ENCODE measurements at places on chromosomes 4 and X.

GRCh38 chrX:119410027-119410819 lies 11.1 kb downstream of the SLC25A43 start:
- no peak for DNase-seq

- DNase-seq: no peak
These were observed 15.6 kb downstream of the SRPX2 start for GRCh38 chrX:100659431-100660137.

GRCh38 chr4:108270466-108271450 lies 102.0 kb upstream of the LEF1 start:
- no peak for DNase-seq

GRCh38 chr4:1136048-1136447 lies 22.7 kb upstream of the RNF212 start:
- no peak for DNase-seq

DNA sequence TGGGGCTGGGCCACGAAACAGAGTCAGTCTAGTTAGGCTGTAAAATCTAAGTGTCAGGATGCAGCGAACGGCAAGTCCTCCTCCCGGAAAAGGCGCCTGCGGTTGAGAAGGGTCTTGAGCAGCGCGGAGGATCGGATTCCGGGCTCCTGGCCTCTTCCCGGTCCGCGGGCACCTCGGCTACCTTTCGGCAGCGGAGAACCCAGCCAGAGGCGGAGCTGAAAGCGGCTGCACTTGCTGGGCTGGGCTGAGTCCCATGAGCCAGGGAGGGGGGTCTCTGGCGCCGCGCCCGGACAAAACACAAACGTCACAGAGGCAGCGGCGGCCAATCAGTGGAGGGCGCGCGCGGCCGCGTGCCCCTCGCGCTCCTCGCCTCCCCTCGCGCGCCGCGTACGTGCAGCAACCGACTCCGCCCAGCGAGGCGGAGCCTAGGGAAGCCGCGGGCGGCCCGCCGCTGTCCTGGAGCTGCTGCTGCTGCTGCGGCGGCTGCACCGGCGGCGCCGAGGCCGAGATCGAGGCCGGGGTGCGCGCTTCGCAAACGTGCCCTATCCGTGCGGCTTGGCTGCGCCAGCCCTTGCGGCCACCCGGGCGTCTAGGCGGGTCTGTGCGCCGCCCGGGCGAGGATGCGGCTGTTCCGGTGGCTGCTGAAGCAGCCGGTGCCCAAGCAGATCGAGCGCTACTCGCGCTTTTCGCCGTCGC lies at the start of gene PDK3:
Gene PDK3, plus strand, starts transcription at position 451 of the 696 bp plus-strand sequence. Its CDS starts 170 bp downstream, at position 621.
- peak; percentile 69 for DNase-seq

- no peak for DNase-seq
These were observed 137.8 kb downstream of the MID1IP1 start for GRCh38 chrX:38939067-38939466.

DNA sequence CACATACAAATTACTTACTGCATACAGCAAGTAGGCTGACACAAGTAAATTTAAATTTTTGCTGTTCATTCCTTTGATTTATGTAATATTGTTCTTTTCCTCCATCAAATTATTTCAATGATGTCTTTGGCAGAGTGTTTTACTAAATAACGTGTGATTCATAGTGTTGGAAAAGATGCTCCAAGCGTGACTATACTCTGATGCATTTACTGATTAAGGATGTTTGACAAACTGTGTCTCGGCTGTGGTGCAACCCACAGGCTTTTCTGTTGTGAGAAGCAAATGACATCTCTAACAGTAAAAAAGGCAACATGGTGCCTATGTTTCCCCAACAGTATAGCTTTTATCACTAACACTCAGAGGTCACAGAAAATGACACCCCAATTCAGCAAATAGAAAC lies 540.9 kb downstream of the PPP4R3C start:
- no peak for DNase-seq

GRCh38 chrX:110397339-110397738 lies 38.7 kb downstream of the RTL9 start:
- no peak for DNase-seq

DNA sequence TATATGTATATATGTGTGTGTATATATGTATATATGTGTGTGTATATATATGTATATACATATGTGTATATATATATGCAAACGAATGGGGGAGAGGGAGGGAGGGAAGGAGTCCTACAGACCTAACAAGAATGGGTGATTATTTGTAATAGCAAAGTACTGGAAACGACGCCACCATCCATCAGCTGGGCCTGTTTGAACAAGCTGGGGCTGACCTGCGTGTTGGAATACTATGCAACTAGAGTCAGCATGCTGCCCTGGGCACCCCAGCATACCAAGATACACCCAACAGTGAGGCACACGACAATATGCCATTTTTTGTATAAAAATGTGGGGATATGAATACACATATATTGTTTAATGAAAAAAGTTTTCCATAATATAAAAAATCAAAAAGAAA lies 21.6 kb upstream of the CCNQ start:
- DNase-seq: no peak

GRCh38 chr4:874971-875817 lies 49.3 kb upstream of the CPLX1 start:
- no peak for DNase-seq

- no peak for DNase-seq
These were observed 5.6 kb downstream of the GPR78 start for GRCh38 chr4:8585721-8586212.

DNA sequence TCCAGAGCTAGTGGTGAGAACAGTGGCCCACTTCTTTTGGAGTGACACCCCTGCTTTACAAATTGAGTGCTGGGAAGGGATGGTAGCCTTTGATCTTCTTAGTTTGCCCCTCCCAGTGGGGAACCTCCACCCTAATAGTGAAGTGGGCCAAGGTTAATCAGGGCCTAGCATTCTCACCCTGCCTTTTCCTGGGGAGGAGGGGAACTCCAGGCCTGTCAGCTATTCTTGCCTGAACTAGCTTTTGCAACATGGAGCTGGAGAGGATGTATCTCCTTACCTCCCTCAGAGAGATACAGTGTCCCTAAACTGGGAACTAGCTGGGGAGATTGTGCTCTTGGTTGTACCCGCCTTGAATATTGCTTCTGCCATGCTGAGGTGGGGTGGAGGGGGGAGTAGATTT lies 20.6 kb downstream of the PHKA1 start:
- DNase-seq: no peak

- DNase-seq: no peak
These were observed 74.0 kb upstream of the GC start for GRCh38 chr4:71857713-71858451.

DNA sequence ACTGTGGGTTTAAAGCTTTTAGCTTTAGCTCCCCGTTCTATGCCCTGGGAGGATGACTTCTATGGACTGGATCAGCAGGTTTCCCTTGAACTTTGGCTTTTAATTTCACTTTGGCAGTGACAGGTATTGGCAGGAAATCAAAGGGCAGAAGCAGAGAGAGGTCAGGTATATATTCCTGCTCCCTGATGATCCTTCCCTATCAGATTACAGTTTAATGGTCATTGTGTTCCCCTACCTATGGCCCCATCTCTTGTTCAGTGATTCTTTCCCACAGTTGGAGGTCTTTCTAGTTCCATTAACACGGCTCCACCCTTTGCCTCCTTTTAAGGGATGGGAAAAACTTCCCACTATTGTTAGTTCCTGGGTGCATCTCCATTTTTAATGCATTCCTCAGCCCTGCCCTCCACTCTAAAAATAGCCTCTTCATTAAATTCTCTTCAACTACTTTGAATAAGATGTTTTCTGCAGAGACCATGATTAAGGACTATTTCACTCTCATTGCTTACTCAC lies 107.8 kb upstream of the TMEM47 start:
- no peak for DNase-seq

- no peak for DNase-seq
These were observed 1.3 kb downstream of the ANTXR2 start for GRCh38 chr4:80071604-80072227.

GRCh38 chr4:31107362-31107761 lies 387.2 kb downstream of the PCDH7 start:
- DNase-seq: no peak

DNA sequence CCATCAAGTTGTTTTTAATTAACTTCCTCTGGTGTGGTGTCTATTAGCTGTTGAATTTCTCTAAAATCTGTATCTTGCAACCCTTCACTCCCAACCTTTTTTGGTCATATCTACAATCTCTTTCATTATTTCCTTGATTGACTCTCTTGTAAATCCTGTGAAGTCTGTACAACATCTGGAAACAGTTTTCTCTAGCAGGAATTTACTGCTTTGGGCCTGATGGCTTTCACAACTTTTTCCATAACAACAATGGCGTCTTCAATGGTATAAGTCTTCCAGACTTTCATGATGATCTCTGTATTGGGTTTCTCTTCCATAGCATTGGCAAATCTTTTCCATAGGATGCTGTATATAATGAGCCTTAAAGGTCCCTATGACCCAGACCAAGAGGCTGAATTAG lies 49.0 kb downstream of the TBC1D19 start:
- DNase-seq: no peak

DNA sequence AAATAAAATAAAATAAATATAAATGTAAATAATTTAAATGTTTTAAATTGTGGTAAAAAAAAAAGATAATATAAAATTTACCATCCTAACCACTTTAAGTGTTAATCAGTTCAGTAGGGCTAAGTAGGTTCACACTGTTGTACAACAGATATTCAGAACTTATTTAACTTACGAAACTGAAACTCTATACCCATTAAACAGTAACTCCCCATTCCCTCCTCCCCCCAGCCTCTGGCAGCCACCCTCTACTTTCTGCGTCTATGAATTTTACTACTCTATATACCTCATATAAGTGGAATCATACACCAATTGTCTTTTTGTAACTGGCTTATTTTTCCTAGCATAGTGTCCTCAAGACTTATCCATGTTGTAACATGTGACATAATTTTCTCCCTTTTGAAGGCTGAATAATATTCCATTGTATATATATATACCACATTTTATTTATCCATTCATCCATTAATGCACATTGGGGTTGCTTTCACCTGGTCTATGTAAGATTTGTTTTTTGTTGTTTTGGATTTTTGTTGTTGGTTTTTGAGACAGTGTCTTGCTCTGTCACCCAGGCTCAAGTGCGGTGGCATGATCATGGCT lies 32.5 kb upstream of the ELF2 start:
- no peak for DNase-seq

- DNase-seq: no peak
These were observed 117.2 kb downstream of the TBC1D19 start for GRCh38 chr4:26701095-26701494.

GRCh38 chr4:110309675-110310074 lies 111.3 kb upstream of the ELOVL6 start:
- DNase-seq: no peak

- DNase-seq: no peak
These were observed 166.4 kb downstream of the TSPAN5 start for GRCh38 chr4:98491899-98492559.

DNA sequence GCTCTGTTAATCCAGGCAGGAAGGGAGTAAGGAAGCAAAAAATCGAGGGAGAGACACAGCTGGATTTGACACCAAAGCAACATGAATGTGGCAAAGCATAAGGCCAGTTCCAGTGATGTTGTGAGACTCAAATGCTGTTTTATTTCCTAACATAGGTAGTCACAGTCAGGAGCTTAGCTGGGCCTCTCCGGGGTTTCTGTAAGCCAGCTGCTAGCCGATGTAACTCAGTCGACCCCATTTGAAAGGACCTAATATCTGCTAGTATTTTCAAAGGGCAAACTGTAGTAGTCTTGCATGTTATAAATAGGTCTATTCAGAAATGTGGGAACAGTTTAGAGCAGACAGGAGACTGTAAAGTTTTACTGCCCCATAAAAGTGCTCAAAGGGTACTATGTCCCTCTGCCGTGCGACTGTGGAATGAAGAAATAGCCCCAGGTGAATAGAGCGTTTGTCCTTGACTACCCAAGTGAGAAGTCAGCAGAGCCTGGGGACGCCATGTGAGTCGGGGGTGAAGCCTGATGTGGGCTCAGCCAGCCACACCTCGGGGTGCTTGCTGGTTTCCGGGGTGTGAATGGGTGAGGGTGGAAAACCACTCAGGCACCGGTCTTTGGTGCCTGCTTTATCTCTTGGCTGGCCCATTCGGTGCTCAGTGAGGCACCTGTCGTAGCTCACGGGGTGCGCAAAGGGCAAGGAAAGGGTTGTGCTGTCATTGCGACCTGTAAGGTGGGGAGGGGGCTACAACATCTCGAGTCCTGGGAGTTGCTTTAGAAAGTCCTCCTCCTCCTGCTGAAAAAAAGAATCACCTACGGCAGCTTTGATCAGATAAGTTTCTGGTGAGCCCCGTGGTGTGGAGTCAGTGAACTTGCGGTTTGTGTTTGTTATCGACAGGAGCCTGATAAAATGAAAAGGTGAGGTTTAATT lies 745 bp downstream of the TRIM2 start:
- no peak for DNase-seq

- DNase-seq: no peak
These were observed 81.9 kb upstream of the HPGD start for GRCh38 chr4:174604198-174604597.

- DNase-seq: no peak
These were observed 2.2 kb downstream of the RBBP7 start for GRCh38 chrX:16867947-16868346.

- DNase-seq: no peak
These were observed 7.1 kb upstream of the CENPU start for GRCh38 chr4:184740980-184741391.

- DNase-seq: no peak
These were observed 28.6 kb upstream of the TLR3 start for GRCh38 chr4:186040316-186040715.

DNA sequence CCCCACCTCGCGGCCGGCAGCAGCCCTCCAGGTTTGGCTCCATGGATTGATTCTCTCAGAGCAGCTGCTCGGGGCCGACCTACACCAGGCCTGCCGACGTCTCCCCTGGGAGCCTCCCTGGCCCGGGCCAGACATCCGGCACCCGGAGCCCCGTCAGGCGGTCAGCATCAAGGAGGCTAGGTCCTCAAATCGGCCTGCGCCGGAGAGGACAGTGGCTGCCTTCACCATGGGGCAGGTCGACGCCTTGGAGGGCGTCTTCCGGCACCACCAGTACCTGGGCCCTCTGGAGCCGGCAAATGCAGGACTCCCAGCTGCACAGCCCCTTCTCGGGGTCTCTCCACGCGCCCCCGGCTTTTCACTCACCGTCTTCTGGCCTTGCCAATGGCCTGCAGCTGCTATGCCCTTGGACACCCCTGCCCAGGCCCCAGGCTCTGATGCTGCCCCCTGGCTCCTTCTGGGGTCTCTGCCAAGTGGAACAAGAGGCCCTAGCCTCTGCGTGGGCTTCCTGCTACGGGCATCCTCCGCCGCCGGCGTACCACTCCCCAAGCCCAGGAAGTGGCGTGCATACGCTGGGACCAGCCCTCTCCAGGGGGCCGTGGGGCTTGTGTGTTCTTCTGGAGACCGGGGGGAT lies 341.8 kb downstream of the MAGEB5 start:
- no peak for DNase-seq

Data from stimulated activated CD8-positive, alpha-beta memory T cell treated with anti-CD3 and anti-CD28 coated beads, Interleukin-4, amount 100 ng/mL, for 4 hours (primary cell).